ENCODE measurements at places on chromosomes 5 and 9. TPM values are rescaled to one million over a fixed set of nuclear protein-coding genes. Genes with fewer than 3 reads are reported as not detected.

The PDLIM4 gene
- not detected for total RNA-seq

The CTXN3 gene
- not detected for total RNA-seq

The PROB1 gene
- total RNA-seq = 1.7 TPM

The QSOX2 gene
- total RNA-seq = 34.6 TPM

The PCA3 gene
- not detected for total RNA-seq

The GPRIN1 gene
- total RNA-seq = 14.2 TPM

The MARCOL gene
- total RNA-seq = not detected

The PCDHB10 gene
- total RNA-seq = not detected

The SPINK7 gene
- not detected for total RNA-seq

The TNFSF15 gene
- total RNA-seq = not detected

GRCh38 chr9:13281356-13282016 lies 2.0 kb upstream of the MPDZ start:
- DNase-seq = no peak

GRCh38 chr9:90457386-90458190 lies 185.0 kb downstream of the DIRAS2 start:
- DNase-seq = no peak

- no peak for DNase-seq
These were observed 30.8 kb downstream of the SH3PXD2B start for GRCh38 chr5:172423379-172424110.

GRCh38 chr5:72938206-72938605 lies 17.6 kb upstream of the FCHO2 start:
- no peak for DNase-seq

DNA sequence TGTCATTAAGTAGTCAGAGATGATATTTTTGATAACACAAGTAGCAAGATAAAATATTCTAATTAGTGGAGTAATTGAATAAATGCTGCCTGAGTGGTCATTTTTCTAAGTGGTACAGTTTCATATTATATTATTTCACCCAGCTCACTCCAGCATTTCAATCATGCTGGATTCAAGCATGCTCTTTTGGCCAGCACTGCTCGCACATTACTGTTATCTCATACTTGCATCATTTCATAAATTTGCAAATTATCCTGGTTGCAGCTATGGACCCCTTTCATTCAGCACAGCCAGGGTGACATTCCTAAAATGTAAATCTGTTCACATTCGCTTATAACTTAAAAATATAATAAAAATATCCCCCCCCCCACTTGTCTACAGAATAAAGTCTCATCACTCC lies 520.8 kb upstream of the CYLC2 start:
- DNase-seq = no peak

DNA sequence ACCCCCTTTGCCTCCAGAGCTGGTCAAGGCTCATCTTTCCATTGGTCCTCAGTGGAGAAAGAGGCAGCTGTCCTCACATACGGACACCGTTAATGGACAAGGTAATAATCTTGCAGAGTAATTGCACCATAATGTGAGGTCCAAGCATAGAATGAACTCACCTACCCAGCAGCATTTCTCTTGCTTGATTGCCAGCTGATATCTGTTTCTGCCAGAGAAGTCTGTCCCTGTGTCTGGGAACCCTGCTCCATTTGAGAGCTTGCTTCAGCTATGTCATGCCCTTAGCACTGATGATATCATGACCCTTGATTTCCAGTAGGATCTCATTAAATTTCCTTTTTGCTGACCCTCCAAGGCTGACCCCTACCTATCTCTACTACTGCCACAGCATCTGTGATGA lies 154.6 kb downstream of the PIK3R1 start:
- DNase-seq = no peak

DNA sequence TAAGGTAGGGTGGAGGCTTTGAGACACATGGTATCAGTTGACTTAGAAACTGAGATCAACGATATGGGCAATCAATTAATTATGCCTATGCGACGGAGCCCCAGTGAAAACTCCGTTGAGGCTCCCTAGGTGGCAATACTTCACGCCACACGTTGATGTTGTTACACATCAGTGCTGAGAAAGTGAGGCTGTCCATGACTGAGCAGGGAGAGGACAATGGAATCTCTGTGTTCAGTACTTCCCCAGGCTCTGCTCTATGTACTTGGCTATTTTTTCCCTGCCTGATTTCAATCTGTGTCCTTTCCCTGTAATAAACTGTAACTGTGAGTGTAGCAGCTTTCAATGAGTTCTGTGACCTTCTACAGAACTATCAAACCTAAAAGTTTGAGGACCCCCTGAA lies 211.7 kb downstream of the SNCAIP start:
- no peak for DNase-seq

GRCh38 chr9:30058463-30058862 lies 2326.0 kb upstream of the ACO1 start:
- DNase-seq = no peak

DNA sequence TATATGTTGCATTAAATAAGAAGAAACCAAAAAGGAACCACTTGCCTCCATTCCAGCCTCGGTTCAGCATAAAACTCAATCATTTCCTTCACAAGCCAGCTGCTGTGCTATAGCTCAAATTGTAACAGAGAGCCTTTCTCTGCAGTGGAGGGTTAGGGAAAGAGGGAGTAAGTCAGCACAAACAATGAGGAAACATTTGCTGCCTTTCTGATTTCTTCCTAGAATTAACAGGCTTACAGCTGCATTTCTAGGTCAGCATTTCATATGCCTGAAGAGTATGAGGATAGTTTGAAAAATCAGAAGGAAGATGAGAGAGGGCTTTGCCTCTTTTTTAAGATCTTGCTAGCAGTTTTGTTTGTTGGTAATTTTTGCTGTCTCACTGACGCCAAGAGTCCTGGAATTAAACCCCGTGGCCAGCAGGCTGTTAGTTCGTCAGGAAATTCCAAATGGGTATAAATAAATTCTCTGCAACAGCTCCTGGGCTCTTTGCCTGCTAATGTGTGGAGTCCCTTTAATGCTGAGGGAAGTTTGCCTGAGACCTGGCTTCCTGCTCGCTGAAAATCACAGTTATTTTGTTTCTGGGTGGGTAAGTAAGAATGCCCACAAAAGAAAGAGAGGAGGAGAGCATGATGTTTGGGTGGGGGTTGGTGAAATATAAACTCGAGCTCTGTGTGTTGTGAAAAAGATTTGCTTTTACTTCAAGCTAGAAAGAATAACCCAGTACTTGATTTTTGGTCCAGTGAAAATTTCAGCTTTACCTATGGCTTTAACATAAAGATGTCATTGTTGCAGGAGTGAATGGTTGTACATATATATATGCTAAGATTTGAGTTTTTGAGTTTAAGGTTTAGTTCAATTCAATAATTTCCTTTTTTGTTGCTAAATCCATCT lies 148.1 kb upstream of the DMRT1 start:
- DNase-seq = no peak

DNA sequence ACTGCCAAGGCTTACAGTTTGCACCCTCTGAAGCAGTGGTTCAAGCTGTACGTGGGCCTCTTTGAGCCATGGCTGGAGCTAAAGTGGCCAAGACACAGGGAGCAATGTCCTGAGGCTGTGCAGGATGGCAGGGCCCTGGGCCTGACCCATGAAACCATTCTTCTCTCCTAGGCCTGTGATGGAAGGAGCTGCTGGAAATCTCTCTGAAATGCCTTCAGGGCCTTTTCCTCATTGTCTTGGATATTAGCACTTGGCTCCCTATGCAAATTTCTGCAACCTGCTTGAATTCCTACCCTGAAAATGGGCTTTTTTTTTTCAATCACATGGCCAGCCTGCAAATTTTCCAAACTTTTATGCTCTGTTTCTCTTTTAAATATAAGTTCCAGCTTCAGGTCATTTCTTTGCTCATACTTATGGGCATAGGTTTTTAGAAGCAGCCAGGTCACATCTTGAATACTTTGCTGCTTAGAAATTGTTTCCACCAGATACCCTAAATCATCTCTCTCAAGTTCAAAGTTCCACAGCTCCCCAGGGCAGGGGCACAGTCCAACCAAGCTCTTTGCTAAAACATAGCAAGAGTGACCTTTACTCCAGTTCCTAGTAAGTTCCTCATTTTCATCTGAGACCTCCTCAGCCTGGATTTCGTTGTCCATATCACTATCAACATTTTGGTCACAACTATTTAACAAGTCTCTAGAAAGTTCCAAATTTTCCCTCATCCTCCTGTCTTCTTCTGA lies 138.3 kb downstream of the OSTF1 start:
- no peak for DNase-seq

DNA sequence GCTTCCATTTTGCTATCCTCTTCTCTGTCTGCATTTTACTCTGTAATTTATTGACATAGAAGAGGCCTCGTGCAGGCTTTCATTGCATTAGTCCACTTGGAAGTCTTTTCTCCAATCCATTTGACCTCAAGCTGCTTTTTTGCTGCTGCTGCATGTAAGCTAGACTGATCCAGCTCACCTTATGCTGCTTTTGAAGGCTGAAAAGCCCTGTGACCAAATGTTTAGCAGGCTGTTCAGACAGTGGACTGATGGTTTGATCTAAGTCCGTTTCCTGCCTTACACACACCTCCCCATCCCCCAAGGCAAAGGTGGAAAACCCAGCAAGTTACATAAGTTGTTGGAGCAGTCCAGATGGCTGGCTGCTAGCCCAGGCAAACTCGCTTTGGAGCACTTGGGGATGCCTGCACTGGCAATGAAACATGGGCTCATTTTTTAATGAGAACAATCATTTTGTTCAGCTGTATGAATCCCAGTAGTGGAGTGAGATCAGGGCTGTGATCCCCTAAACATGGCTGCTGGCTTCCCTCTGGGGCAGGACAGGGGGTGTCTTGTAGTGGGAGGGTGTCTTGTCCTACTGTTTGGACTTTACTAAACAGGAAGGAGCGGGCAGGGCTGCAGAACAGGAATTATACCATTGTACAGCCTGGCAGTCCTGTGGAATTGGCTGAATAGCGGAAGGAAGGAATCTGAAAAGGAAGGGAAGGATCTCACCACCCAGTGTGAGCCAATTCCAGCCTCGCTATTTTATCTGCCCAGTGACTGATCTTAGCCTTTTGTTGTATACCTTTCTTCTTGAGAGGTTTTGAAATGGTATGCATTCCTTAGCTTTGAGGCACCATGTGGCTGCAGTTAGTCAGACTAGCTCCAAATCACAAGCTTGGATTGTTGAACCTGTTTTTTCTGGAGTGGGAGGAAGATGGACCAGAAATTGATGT lies 212.0 kb downstream of the ARHGAP26 start:
- no peak for DNase-seq

GRCh38 chr9:117723986-117724625 lies 19.9 kb downstream of the TLR4 start:
- DNase-seq = no peak

DNA sequence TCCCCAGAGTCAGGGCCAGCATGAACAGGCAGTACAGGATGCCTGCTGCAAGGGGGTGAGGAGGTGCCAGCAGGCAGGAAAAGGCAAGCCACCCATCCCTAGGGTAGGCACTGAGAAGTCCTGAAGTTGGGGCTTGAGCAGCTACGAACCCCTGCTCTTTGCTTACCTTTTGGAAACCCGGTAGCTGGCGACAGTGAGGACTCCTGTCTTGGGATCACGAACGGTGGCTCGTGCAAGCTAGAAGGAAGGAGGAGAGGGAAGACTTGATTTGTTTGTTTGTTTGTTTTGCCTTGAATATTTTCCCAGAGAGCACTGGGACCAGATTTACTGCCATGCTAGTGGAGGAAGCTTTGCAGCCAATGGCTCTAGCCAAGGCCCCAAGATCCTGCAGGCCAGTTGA lies 23.7 kb downstream of the P4HA2 start:
- DNase-seq = no peak

GRCh38 chr9:128103589-128103962 lies 24.0 kb downstream of the PTGES2 start:
- no peak for DNase-seq

- DNase-seq = no peak
These were observed 3.0 kb upstream of the CRB2 start for GRCh38 chr9:123353041-123353440.

DNA sequence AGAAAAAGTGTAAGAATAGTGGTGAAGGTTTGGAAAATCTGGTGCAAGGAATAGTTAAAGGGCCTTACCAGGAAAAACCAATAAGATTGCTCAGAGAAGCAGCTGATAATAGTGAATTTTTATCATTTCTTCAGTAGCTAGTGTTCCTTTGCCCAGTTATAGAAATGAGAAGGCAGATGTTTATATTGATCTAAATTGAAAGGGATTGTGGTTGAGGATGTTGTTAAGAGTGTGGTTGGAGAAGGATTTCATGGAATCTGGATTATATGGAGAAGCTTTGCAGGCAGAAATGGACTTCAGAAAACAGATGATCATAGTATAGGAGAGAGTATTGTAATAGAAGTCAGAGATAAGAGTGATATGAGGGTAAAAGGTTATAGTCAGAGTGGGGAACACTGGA lies 102.6 kb downstream of the XRCC4 start:
- no peak for DNase-seq

DNA sequence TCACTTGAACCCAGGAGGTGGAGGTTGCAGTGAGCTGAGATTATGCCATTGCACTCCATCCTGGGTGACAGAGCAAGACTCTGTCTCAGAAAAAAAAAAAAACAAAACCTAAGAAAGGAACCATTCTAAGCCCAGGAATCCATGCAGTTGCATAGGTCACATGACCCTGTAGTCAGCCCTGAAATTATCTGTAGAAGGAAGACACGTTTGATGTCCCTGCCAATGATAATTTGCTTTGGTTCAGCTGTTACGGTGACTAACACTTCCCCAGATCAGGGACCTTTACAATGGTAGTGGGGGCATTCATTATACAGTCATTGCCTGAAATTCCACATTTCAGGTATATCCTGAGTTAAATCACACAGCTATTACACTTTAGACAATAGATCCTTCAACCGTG lies 50.5 kb downstream of the PRKACG start:
- DNase-seq = no peak

GRCh38 chr5:6760686-6761085 lies 47.5 kb downstream of the TENT4A start:
- DNase-seq = no peak

- no peak for DNase-seq
These were observed 42.2 kb downstream of the PRLR start for GRCh38 chr5:35188031-35188457.

- no peak for DNase-seq
These were observed 118.5 kb upstream of the ERCC6L2 start for GRCh38 chr9:95756986-95757385.

DNA sequence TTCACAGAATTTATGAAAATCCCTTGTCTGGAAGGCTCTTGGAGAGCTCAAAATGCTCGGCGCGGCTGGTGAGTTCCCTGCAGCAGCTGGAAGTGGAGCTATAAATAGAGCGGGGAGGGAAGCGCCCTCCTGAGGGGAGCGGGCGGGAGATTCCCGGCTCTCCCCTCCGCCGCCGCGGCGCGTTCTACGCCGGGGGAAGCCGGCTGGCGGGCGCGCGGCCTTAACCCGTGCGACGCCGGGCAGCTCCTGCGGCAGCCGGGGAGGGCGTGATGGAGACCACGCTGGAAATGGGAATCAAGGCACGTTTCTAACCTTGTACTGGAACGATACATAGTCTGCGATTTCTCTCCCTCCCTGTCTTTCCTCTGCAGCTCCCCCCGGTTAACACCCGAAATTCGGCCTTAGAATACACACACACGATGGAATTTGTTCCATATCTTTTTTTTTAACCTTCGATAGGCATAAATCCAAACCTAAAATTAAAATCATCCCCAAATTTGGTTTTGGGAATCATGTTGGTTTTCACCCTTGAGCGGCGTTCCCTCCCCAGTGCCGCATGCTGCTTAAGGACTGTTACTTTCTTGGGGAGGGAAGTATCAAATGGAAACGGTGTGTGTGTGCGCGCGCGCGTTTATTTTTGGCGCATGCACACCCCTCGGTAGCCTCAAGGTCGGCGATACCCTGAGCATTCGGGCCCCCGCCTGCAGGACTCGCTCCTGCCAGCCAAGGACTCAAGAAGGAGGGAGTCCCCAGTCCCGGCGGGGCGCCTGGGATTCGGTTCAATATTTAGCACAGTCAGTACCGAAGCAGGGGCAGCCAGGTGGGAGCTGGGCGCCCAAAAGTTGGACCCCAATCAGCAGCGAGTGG lies 306.3 kb upstream of the KCNN2 start:
- no peak for DNase-seq

- no peak for DNase-seq
These were observed 55.6 kb downstream of the CCDC192 start for GRCh38 chr5:127758766-127759283.

Data from HCT116 (cell line).